ENCODE measurements at places on chromosomes 1 and 21.

DNA sequence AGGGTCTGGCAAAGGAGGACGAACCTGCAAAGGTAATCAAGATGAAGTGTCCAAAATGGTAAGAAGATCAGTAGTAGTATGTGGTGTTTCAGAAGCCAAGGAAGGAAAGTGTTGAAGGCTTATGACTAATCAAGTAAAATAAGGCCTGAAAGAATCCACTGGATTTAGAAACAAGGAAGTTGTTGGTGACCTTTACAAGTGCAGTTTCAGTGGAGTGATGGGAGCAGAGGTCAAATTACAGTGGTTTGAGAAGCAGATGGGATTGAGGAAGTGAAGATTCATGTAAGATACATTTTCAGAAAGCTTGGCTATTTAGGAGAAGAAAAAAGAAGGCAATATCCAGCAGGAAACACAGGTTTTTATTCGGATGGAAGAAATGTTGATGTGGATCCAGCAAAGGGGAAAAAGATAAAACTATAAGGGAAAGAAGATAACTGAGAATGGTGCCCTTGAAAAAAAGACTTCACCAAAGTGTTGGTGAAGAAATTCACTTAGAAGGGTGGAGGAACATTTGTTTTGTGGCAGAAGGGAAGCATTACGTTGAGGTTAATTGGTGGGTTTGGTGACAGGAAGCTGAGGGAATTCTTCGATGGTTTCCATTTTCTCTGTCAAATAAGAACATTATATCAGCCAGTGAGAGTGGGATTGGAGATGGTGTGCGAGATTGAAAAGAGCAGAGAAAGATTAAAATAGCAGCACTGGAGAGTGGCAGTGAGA is 2.1 kb downstream of the ARMH1 start:
- no peak for DNase-seq

DNA sequence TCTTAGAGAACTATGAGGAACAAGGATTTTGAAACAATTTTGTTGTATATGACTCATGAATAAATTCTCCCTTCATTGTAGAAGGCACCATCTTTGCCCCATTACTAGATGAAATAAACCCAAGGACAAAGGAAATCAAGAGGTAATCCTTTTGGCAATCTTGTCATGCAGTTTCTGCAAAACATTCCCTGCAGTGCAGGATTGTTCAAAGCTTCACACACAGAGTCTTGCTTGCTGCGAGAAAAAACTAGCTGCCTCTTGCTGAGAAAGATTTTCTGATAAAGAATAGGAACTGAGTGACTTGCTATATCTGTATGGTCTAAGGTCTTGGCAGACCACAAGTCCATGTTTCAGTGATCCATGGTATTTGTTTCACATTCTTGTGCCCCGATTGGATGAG is 657.4 kb upstream of the ADGRL4 start:
- no peak for DNase-seq

- DNase-seq = peak; percentile 20
Observed at GRCh38 chr1:47931395-47931794, 65.8 kb downstream of the TRABD2B start.

GRCh38 chr1:100785470-100786052 is 66.0 kb downstream of the VCAM1 start:
- no peak for DNase-seq

DNA sequence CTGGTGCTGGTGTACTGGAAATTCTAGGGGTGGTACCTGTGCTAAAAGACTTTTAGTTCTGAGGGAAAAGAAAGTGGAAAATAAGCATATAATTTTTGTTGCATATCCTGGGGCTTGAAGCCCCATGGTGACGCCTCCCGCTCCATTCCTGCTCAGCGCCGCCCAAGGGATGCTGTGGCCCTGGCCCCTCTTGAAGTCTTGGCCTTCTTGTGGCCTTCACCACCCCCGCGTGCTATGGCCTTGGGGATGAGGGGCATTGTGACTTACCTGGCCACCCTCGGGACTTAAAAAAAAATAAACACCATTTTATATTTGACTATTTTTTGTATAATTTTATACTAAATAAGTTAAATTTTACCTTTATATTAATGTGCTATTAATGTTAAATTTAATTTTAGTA is 15.3 kb downstream of the IFI16 start:
- no peak for DNase-seq

DNA sequence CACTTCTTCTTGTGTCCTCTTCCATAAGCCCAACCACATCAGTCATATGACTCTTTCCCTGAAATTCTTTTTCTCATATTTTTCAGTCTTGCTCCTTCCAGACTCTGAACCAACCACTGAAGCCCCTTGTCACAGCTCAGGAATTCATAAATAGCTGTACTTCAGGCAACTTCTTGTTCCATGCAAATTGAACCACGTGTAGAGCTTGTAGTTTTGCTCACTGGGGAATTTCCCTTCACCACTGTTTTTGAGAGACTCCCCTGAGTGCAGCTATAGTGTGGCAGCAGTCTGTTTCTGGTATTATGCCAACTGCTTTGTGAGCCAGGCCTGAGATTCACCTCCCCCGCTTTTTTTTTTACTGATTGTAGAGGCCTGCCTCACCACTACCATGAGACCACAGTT is 150.3 kb upstream of the SPAG17 start:
- no peak for DNase-seq

GRCh38 chr1:93829061-93829460 is 49.9 kb downstream of the DNTTIP2 start:
- no peak for DNase-seq

DNA sequence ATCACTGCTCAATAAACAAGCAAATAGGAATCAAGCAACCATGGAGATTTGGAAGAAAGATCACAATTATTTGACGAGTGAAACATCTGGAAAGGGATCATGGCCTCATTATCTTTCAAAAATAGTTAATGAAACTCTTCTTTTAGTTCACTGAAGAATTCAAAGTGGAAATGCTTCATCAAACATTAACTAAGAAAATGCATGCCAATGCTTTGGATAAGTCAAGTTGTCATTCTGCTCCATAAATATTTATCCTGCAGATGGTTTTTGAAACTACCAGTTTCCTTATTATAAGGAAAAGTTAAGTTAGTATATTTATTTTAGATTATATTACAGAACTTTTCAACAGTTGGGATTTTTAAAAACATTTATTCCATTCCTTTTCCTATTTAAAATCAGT is 206.5 kb upstream of the ADGRL2 start:
- DNase-seq = no peak

GRCh38 chr1:46717654-46718053 is 1.3 kb downstream of the EFCAB14 start:
- no peak for DNase-seq

DNA sequence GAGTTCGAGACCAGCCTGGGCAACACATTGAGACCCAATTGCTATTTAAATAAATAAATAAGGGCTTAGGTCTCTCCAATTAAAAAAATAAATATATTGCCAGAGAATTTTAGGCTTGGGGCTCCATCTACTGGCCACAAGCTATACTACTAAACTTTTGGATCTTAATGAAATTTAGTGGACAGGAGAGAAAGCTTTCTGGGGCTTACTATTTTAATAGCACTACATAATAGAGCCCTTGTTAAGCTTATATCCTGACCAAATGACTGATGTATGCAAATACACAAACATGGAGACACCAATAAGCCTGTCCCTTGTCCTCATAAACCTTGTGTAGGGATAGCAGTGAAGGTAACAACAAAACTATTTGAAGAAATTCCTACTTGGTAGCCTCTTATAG is 18.4 kb downstream of the CCT3 start:
- DNase-seq = peak; percentile 49

DNA sequence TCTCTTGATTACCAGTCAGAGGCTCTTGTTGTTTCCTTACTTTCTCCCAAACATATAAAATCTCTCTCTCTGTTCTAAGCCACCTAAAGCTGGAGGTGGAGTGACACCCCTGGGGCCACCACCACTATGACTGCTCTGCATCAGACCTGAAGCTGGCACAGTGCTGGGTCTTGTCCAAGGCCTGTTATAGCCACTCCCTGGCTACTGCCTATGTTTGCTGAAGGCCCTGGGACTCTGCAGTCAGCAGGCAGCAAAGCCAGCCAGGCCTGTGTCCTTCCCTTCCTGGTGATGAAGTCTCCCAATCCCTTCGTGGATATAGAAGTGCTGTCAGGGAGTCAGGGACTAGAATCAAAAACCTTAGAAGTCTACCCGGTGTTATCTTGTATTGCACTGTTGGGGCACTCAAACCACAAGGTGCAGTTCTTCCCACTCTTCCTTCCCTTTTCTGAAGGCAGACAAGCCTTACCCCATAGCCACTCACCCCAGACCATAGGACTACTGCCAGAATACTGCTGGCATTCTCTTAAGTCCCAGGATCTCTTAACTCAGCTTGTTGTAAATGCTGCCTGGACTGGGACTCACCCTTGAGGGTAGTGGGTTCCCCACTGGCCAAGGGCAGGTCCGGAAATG is 103.1 kb downstream of the RPS6KC1 start:
- no peak for DNase-seq

DNA sequence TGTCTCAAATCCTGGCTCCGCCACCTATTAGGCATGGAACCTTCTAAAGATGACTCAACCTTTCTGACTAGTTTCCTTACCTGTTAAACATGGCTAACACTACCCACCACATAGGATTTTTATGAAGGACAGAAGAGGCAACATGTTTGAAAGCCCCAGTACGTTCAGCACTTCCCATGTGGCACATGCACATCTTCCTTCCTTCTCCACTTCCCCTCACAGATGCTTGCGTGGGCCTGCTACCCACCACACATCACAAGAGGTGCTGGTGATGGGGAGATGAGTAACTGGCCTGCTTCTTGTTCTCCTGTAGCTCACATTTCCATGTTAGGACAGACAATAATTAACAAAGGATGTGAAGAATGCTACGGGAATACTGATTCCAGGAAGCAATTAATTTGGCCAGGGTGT is 7.1 kb downstream of the ZBTB21 start:
- no peak for DNase-seq

GRCh38 chr1:152880907-152881306 is 2.8 kb downstream of the SMCP start:
- DNase-seq = no peak

DNA sequence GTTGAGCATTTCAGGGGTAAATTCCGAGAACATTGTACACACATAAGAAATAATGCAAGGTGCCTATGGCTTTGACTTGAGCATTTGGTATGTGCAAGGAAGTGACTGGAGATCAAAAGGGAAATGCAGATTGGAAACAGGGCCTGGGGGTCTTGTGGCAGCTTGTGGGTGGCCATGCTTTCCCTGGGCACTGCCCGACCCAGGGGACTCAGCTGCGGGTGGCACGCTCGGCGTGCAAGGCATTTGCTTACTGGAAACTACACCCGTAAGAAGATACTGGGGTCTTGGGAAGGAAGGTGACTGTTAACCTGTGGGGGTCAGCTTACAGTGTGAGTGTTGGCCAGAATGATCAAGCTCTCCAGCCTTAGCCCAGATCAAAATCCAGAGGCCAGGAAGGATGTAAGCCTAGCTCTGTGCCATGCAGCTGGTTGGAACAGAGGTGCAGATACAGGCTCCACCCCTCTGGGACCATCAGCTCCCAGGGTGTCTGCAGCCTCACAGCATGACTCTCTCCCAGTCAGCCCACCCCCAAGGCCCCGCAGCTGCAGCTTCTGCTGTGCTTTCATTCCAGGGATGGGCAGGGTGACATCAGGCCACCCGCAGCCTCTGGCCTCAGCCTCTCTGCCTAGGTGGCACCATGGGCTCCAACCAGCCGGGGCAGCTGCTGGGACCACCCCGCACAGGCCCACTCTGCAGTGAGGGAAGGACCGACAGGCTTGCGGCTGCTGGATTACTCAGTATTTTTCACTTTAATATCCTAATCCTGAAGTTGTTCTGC is 55.1 kb downstream of the KIF26B start:
- DNase-seq = peak; percentile 31

DNA sequence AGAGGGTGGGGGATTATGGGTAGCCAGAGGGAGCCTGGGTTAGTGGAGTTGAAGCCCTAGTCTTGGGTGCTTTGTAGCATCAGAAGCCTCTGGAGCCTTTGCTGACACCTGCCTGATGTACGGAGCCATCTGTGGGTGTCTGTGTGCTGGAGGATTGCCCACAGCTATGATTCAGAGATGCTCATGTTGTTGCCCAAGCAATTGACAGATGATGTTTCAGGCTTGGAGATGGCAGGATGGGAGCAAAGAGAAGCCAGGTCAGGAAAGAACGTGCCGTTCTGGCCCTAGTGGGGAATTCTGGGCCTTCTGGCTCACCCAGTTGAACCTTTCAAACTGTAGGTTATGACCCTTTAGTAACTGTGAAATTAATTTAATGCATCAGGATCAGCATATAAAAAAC is 27.6 kb downstream of the COQ8A start:
- no peak for DNase-seq

GRCh38 chr1:41152622-41153044 is 89.5 kb downstream of the SCMH1 start:
- DNase-seq = no peak

DNA sequence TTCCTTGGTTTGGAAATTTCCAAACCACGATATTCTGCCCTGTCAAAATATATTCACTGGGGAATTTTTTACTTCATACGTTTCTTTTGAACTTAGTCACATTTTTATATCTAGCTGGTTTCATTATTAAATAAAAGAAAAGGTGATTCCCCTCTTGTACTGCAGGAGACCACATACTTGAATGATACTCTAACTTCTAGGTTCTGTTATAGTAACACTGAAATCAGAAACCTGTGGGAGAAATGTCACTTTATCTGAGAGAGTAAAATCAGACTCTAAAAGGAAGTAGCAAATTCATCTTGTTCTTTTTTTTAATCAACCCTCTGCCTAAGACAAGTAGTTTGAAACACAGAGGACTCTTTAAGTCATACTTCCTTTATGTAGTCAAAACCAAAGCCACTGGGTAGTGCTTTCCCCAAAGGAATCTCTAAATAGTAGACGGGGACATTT is 34.4 kb downstream of the MRPL39 start:
- DNase-seq = no peak

GRCh38 chr1:205536759-205537361 is 32.4 kb downstream of the CDK18 start:
- DNase-seq = no peak

- DNase-seq = no peak
Observed at GRCh38 chr1:205214756-205215155, 3.3 kb upstream of the DSTYK start.

GRCh38 chr1:15704526-15705183 is 20.5 kb downstream of the PLEKHM2 start:
- no peak for DNase-seq

DNA sequence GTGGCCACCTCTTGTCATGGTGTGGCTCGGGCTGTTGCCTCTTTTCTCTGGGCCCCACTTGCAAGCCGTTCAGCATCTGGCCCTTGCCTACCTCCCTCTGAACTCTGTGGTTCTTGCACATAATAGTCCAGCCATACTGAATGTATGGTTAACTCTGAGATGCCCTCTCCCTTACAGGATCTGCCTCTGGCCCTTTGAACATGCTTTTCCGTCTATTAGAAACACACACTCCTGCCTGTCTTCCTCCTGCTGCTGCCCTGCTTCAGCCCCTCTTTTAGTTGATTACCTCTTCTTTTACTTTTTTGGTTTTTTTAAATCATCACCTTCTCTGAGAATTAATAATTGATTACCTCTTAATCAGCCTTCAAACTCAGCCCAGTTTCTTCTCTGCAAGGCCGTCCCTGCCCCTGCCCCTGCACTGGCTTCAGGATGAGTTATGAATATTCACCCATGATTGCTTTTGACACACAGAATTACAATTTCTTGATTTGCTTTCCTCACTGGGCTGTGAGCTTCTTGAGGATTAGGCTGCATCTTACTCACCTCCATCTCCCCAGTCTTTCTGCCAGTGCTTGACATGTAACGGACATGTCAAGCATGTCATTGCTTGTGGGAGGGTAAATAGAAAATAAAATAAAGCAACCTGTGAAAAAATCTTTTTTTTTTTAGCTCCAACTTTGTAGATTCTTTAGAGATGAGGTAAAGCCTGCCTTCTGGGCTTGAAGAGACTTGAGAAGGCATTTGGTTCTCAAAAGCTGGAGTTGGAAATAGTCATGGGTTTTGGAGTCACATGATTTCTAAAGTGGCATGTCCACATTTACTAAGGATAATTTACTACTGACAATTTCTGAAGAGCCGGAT is 158.3 kb downstream of the PLXNA2 start:
- no peak for DNase-seq
